A549 treated with dexamethasone at 1 μM for 4 hours (cell line): ENCODE measurements at places on chromosomes 4 and X. TPM values are rescaled to one million over a fixed set of nuclear protein-coding genes. Genes with fewer than 3 reads are reported as not detected.

The CHRDL1 gene
- 0.05 TPM in 2 of 5 replicates, not detected in the others for total RNA-seq

The DIPK2B gene
- total RNA-seq = not detected in 5 replicates

The INTS6L gene
- 0.09 to 0.25 TPM (median 0.12 TPM) in 5 replicates for total RNA-seq

The CCDC110 gene
- 0.05 TPM in 1 of 5 replicates, not detected in the others for total RNA-seq

The GBA3 gene
- total RNA-seq = not detected in 5 replicates

The H2BW2 gene
- total RNA-seq = not detected in 5 replicates

The YIPF7 gene
- total RNA-seq = not detected in 5 replicates

The SUPT20HL1 gene
- not detected in 5 replicates for total RNA-seq

The ARAF gene
- total RNA-seq = 40.3 to 59.5 TPM (median 55.8 TPM) in 5 replicates
